Iris pigment epithelial cell (primary cell): ENCODE measurements at places on chromosomes 1 and 21.

- DNase-seq = no peak
Observed at GRCh38 chr1:247362153-247362552, 30.5 kb upstream of the ZNF496 start.

GRCh38 chr21:36125512-36126207 lies 9.2 kb upstream of the CBR3 start:
- peak; percentile 69 for DNase-seq

- DNase-seq = peak; percentile 78
Observed at GRCh38 chr1:235822685-235823084, 44.0 kb downstream of the LYST start.

DNA sequence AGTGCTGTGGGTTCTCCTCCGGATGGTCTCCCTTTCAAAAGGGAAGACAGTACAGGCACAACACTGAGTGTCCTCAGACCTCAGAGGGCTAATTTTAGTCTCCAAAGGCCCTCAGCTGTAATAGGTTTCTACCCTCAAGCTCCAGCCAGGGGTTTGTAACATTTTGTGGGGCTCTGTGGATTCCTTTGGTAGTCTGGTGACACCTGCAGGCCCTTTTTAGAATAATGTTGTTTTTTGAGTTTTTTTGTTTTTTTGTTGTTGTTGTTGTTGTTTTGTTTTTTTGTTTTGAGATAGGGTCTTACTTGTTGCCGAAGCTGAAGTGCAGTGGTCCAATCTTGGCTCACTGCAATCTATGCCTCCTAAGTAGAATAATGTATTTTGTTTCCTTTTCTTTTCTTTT lies 15.0 kb upstream of the TMEM201 start:
- no peak for DNase-seq

DNA sequence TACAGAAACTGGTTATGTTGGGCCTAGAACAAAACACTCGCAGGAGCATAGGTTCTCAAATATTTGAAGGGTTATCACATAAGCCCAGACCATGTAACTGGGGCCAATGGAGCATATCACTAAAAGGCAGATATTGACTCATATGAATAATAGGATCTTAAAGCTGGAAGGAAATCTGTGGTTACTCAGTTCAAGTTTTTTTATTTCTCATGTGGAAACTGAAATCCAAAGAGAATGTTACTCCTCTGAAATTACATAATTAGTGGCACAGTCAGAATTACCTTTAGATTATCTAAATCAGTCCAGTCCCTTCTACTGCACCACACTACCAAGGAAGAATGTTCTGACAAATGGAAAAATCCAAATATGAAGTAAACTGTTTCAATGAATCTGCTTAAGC lies 12.0 kb downstream of the SLAMF8 start:
- DNase-seq = no peak

GRCh38 chr1:167635156-167635648 lies 5.2 kb downstream of the RCSD1 start:
- DNase-seq = peak; percentile 63

DNA sequence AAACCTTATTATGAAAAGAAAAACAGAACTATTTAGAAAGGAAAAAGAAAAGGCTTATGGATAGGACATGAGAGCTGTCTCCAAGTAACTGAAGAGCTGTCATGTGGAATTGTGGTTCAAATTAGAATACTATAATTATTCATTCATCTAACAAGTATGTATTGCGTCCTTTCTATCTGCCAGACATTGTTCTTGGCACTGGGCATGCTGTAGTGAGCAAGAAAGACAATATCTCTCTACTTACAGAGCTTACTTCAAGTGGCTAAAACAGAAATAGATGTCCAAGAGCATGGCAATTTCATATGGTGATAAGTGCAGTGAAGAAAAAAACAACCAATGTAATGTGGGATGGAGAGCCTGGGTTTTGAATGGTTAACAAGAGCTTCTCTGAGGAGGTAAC lies 413.0 kb downstream of the DPYD start:
- DNase-seq = no peak

DNA sequence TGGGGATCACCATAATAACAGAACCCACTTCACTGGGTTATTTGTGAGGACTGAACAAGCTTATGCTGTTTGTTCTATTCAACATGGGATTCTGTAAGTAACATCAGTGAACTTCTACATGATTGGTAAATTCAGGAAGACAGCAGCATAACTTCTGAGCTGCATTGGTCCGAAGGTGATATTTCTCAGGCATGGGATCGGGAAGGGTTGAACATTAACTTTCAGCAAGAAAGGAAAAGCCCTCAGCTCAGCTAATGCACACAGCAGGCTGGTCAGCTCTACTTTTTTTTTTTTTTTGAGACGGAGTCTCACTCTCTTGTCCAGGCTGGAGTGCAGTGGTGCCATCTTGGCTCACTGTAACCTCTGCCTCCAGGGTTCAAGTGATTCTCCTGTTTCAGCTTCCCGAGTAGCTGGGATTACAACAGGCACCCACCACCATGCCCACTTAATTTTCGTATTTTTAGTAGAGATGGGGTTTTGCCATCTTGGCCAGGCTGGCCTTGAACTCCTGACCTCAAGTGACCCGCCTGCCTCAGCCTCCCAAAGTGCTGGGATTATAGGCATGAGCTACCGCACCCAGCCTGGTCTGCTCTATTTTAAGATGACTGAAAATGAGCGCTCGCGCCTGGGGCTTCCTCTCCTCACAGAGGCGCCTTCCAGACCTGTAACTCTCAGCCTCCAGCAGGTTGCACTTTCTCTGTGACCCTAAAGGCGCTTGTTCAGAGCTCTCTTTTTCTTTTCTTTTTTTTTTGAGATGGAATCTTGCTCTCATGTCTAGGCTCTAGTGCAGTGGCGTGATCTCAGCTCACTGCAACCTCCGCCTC lies 42.2 kb downstream of the ECE1 start:
- no peak for DNase-seq

DNA sequence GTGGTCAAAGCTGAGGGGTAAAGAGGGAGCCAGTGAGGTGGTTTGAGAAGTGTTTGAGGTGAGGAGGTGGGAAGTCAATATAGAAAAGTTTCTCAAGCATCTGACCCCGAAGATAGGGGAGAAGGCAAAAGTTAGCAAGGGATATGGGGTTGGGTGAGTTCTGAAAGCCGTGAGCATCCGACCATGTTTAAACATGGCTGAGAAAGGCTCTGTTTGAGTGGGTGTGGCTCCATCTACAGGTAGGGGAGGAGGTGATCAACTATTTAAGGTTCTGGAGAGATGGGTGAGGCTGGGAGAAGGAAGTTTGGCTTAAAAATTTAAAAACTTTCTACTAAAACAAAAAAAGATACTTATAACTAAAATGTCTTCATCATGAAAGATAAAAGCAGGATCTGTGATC lies 273.8 kb downstream of the KCNJ6 start:
- no peak for DNase-seq

- DNase-seq = no peak
Observed at GRCh38 chr21:21460979-21461378, 462.8 kb downstream of the NCAM2 start.

DNA sequence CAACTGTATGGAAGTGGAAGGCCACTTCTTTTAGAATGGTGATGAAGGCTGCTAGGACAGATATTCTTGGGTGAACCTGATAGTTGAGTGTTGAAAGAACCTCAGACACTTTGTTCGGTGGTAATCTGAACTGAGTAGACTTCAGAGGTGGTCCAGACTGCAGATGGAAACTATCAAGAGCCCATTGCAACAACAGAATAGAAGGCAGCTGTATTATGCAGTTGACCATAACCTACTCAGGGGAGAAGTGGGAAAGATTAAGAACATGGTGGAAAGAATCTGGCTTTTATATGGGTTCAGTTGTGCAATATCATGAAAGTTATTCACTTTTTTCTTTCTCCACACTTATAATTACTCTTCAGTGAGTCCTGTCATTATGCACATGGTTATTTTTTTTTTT lies 194.0 kb downstream of the KCNK2 start:
- no peak for DNase-seq

DNA sequence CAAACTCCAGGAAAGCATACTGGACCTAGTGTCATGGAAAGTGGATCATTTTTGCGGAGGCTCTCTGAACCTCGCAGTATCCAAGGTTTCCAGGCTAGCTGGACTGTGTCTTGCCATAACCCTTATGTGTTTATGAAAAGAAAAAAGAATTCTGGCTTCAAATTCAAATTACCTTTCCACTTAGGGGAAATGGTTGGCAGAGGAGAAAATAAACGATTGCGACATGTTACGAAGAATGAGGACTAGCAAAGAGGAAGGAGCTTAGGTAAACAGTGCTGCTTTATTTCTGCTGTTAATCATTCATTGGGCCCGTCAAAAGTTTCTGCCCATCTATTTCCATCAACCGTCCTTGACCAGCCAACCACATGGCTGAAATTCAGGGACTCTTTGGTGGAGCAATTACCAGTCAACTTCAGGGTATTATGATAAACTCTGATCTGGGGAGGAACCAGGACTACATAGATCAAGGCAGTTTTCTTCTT lies at the start of gene C4BPA:
TSS of gene C4BPA (plus strand) at position 342 of the 482 bp plus-strand sequence. CDS start 8,793 bp downstream, outside the sequence.
- DNase-seq = peak; percentile 67

GRCh38 chr1:25008192-25008485 lies 78.1 kb upstream of the RUNX3 start:
- DNase-seq = no peak

- DNase-seq = peak; percentile 61
Observed at GRCh38 chr1:102970496-102971078, 137.7 kb downstream of the COL11A1 start.

DNA sequence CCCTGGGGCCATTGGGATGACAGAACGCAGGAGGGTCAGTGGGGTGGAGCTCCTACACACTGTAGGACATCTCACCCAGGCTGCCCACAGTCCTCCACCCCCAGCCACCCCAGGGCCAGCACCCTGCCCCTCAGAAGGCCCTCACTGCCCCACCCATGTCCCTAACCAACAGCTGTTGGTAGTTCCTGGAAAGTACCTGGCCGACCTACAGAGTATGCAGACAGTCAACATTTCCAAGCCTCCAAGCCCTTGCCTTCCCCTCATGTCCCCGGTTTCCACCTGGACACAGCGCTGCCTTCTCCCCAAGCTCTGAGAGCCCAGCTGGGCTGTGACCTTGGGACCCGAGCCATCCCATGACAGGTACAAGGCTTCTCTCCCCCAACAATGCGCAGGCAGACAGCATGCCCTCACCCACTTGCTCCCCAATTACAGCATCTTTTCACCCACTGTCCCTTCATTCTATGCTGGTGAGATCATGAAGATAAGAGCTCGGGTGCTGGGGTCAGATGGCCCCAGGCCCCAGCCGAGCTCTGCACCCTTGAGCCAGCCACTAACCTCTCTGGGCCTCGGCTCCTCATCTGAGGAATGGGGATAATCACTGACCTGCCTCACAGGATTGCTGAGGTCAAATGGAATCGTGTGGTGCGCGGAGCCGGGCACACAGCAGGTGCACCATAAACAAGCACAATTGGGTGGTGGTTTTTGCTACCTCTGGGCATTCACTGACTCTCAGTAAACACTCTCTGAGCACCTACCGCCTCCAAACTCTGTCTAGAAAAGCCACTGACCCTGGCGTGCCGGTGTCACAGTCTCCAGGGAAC lies 11.2 kb downstream of the LAPTM5 start:
- no peak for DNase-seq

DNA sequence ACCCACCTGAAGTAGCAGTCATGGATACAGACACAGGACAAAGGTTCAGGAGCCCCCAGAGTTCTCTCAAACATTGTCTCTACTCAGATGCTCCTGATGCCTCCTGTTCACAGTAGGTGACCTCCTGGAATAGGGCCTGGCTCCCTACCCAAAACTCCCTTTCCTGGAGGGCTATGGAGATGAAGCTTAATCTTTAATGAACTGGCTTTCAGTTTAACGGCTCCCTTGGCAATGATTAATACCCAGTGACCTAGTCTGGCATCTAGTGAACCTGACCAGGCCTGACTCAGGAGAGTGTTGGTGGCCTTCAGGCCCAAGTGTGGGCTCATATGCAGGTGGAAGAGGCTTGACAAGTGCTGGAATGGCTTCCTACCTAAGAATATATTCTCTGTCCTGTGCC lies 65.2 kb upstream of the TRABD2B start:
- DNase-seq = no peak

DNA sequence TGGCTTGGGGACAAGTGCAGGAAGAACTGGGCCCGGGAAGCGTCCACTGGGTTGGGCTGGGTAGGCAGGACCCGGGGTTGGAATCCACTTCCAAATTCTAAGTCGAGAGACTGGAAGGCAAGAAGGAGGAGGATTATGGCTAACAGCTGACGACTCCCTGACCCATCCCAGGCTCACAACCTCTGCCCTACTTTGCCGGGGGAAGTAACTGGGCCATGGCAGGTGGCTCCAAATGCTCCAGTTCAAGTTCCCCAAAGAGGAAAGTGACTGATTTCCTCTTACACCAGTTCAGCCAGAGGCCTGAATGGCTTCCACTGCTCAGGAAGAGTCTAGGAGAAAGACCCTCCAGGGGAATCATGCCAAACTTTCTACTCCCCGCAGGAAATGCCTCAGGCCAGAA lies 11.4 kb downstream of the EMC1 start:
- no peak for DNase-seq

DNA sequence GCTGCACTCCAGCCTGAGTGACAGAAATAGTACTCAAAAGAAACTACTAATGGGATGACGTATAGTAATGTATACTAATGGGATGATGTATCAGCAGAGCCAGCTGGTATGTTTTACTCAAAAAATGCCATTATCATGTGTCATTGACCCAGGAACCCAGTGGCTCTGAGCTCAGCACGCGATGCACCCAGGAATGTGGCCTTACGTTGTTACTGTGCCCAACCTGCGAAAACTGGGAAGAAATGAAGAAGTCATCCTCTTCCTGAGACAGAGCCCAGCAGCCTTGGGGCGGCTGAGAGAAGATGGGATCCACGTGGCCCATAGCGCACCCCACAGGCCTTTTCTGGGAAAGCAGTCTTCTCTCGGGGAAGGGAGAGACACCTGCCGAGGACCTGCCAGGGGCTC lies 8.8 kb downstream of the UBE2J2 start:
- DNase-seq = peak; percentile 97

DNA sequence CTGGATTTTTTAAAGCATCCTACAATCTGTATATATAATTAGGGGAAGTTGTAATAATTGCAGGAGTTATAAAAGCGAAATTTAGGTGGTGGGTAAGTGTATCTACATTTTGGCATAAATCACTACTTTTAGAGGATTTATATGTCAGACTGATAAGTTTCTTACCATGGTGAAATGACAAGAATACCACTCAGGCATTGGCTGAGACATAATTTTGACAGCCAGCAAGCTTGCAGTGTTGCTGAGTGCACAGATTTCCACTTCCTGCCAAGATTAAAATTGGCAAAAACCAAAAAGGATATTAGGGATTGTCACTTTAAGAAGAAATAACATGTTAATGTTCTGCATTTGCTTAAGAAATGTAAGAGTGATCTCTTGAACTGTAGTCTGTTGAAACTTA lies 28.2 kb downstream of the NFIA start:
- no peak for DNase-seq
